Caco-2 (cell line): ENCODE measurements at places on chromosomes 3 and 15.

DNA sequence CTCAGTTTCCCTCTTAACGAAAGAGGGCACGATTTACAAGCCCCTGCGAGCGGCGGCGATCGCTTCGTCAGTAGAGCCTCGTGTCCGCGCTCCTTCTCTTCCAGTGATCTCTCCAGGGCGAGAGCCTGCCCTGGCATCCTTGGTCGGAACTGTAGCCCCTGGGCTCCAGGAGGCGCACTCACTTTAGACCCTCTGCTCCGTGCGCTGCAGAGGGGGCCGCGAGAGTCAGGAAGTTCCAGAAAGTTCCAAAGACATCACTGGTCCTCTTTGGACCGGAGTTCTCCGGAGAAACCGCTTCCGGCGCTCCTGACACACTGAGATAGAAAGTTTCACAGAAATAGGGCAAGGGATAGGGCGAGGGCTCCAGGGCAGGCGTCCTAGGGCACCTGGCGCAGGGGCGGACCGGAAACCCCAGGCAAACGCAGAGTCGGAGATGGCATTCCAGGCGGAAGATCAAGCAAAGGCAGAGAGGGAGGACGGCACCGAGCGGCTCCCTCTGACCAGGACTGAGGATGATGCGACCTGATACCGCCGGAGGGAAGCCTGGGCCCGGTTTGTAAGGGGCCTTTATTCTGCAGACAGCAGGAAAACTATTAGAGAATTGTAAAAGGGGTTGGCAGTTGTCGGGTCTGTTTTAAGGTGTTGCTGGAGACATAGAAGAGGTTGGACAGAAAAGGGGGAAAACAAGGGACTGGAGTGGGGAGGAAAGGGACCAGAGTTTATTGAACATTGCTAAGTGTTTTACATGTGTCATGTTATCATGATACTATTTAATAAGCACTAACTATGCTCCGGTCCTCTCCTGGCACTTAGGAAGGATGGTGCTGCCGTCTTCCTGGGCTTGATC, 1.3 kb upstream of the CPEB1 start:
- no peak for DNase-seq

- DNase-seq = no peak
Observed at GRCh38 chr3:65905771-65906170, 132.9 kb downstream of the MAGI1 start.

DNA sequence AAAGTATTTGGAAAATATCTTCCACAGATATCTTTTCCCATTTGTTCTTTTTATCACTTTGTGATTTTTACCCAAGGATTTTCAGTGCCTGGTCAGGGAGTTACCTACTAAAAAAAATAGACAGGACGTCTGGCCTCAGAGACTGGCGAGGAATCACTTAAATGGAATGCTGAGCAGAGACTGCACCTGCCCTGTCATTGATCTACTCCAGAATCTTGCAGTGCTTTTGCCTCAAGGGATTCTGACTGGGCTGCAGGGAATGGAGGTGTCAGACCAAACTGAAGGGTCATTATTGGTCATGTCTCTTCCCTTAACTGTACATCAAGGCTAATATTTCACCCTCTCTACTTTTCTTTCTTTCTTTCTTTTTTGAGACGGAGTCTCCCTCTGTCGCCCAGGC, 12.1 kb upstream of the RYR3 start:
- no peak for DNase-seq

GRCh38 chr3:99843590-99844258, 26.1 kb downstream of the CMSS1 start:
- no peak for DNase-seq

DNA sequence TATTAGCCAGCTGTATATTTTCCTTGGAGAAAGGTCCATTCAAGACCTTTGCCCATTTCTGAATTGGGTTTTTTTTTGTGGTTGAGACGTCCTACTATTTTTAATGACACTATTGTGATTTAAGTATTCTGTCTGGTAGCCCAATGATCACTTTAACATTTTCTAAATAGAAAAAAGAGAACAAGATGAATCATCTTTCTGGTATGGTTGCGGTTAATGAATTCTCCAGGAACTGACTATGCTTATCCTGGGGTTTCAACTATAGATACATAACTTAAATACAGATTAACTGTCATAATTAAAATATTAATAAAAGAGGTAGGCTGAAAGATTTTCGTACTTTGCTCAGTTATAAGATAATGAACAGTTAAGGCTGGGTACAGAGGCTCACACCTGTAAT, 51.9 kb downstream of the PBRM1 start:
- no peak for DNase-seq

GRCh38 chr15:96325541-96326327, 4.8 kb upstream of the NR2F2 start:
- DNase-seq = peak; percentile 79

GRCh38 chr3:82875401-82875800, 1114.0 kb upstream of the GBE1 start:
- DNase-seq = no peak

DNA sequence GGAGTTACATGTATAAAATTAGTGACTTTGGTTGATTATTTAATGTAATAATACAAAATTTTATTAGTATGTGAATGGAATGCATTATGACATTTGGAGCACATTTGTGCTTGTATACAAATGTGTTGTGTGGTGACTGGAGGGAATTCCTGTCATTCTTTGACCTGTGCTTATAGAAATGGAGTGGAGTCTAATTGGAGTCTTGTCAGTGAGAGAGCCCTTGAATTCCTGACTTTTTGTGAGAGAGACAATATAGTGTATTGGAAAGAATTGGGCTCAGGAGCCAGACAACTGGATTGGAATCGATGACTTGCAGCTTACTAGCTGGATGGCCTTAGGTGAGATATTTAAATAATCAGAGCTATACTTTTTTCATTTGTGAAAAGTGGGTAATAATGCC, 9.4 kb downstream of the TCF12 start:
- DNase-seq = no peak

DNA sequence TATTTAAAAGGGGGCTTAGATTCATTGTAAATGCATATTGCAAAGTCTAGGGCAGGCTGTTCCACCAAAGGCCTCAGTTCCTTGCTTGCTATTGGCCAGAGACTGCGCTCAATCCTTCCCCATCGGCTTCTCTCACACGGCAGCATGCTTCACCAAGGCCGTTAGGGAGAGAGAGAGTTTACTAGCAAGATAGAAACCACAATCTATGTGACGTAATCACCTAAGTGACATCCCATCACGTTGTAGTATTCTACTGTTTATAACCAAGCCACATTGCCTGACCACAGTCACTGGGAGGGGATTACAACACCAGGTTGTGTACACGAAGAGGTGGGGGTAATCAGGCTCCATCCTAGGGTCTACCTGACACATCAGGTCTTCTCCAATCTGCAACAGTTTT, 16.0 kb upstream of the NPAP1 start:
- no peak for DNase-seq

GRCh38 chr15:101246391-101246790, 5.5 kb downstream of the CHSY1 start:
- DNase-seq = no peak

GRCh38 chr3:52231502-52232278, 6.2 kb upstream of the TLR9 start:
- no peak for DNase-seq

GRCh38 chr3:156516961-156517360, 38.0 kb downstream of the SSR3 start:
- no peak for DNase-seq

DNA sequence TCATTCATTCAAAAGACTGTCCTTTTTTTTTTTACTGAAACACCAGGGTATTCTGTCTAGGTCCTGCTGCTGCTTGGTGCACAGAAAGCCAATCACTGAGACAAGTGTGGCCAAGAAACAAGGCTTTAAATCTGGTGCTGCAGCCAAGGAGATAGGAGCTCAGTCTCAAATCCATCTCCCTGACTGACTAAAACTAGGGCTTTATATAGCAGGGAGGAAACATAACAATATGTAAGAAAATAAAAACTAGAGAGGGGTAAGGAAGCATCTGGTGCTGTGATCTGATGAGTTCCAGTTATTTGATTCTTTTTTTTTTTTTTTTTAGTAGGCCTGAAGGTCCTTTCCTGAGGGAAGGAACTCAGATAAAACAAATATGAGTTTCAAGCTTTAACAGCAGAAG, 139.8 kb downstream of the ATG7 start:
- DNase-seq = no peak

DNA sequence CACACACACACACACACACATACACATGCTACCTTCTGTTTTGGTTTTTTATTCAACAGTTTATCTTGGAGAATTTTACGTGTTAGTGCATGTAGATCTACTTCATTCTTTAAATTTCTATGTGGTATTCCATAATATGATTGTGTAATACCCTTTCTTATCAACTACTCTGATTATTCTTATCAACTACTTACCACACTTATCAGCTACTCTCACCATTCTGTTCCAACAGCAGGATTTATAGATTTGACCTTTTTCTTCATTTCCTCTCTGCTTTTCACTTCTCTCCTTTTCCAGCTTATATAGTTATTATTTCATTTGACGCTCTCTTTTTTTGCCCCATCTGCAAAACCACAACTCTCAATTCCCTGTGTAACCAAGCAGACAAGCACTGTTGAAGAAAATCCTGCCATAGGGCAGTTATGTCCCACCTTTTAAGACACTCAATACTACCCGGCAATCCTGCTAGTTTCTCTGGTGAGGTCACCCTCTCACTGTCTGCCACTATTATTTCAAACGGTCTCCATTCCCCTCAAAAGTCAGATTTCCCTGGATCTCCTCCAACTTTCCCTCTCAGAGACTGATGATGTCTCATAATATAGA, 56.9 kb upstream of the SATB1 start:
- DNase-seq = no peak

DNA sequence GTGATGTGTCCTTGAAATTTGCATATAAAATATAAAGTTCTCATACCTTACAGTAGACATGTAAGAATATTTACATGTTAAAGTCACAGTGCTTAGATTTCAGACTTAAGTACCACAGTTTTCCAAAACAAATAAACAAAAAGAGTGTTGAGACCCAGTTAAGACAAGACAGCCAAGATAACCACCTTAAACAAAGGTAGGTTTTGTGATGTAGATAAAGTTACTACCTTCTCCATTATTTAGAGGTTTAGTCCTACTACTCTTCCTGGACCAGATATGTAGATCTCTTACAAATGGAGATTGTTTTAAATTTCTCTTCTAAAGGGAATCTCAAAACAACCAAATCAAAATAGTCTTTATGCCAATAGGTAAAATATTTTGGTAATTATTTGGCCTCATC, 15.7 kb downstream of the OR5H15 start:
- no peak for DNase-seq

DNA sequence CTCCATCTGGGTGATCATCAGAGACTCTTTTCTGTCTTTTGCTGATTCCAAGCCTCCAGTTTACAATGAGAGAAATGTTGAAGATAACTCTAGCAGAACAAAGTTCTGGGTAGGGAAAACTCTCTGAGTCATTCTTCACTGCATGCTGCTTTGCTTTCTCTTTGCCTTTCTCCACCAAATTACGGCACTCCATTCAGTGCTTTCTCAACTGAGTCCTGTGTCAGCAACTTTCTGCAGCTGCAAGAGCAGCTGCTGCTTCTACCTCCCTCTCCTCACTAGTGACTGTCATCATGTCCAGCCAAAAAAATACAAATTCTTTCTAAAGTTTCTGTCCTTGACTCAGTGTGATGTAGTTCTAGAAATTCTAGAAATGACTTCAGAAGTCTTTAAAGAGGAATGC, 953.8 kb downstream of the IGSF11 start:
- DNase-seq = no peak

DNA sequence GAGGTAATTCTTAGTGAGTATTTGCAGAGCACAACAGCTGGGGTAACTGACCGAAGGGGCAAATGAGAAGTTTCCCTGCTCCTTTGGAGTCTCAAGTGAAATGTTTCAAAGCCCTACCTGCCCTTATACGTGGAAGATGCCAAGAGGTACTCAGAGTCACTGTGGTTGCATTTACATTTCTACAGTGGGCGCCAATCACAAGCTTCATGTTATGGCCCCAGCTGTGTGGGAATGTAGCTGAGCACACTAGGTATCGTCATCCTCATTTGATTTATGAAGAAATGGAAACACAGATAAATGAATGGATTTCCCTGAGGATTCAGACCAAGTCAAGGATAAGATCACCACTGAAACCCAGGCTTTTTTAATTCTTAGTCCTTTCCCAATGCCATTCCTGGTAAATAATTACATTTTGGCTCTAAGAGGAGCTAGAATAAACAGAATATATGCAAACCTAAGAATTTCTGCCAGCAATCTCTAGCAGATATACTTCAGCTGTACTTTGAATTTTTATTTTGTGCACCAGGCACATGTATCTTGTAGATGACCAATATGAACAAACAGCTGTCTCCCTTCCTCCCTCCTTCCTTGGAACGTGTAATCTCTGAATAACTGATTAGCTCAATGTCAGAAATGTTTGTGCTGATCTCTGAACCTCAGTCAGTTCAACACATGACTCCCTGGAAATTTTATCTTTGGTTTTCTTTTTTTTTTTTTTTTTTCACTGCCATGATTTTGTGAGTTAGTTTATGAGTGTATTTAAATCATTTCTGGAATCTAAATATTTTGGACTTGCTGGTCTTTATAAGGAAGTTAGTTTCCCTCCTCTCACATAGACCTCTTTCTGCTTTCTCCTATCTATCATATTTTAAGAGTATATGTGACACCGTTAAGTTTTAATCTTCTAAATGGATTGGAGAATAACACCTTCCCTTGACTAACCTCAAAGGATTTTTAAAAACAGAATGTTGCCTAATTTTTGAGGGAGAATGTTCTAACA, 69.2 kb downstream of the MAP2K5 start:
- no peak for DNase-seq

DNA sequence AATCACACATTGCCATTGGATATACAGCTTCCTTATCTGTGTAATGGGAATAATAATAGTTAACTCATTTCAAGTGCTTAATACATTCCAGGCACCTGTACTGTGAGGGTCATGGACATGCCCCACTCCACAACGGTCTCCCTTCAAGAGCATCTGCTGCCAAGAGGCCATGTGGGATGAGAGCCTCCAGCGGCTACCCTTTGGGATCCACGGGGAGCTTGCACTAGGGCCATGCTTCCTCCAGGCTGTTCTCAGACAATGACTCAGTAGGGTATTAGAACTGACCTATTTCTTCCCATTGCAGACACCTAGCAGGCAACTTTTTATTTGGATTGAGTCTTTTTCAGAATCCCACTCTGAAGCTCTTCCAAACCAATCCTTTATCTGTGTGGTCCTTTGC, 1078.9 kb downstream of the TUSC7 start:
- DNase-seq = no peak

- DNase-seq = no peak
Observed at GRCh38 chr15:74367296-74367854, at the start of gene CYP11A1. TSS of gene CYP11A1 (minus strand) at chr15:74367646. CDS start at chr15:74367585, 61 bp downstream.

GRCh38 chr3:149554826-149555225, 80.3 kb downstream of the TM4SF4 start:
- no peak for DNase-seq
